CD4-positive, alpha-beta T cell treated with Interleukin-17A for 1 hour (primary cell): ENCODE measurements at places on chromosomes 2 and 18.
A peak's percentile ranks its signal among the peaks of the same experiment; 100 is the strongest.

- DNase-seq, result no peak
Measured at GRCh38 chr2:180655842-180656454, 324.5 kb upstream of the UBE2E3 start.

DNA sequence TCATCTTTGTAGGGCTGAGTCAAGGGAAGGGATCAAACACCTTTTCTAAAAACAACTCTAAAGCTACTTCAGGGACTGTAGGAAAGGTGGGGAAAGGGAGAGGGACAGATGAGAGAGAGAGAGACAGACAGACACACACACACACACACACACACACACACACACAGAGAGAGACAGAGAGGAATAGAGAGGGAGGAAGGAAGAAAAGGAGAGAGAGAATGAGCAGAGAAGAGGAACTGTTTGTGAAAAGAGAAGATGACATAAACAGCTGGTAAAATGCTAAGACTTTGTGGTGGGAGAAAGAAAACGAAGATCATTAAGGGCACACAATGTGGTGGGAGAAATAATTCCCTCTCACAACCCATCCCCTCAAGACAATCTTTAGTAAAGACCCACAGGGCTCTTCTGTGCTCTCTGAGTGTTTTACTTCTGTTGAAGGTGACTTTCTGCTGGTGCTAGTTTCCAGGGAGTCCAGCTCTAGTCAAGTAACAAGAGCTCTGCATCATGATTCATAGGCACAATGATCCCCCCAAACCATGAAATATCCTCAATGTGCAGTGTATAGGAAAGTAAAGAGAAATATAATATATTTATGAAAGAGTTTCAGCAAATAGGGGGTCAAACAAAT, 77.2 kb upstream of the STK17B start:
- no peak for DNase-seq

GRCh38 chr2:206354129-206354528, 79.7 kb downstream of the ZDBF2 start:
- DNase-seq, result no peak

DNA sequence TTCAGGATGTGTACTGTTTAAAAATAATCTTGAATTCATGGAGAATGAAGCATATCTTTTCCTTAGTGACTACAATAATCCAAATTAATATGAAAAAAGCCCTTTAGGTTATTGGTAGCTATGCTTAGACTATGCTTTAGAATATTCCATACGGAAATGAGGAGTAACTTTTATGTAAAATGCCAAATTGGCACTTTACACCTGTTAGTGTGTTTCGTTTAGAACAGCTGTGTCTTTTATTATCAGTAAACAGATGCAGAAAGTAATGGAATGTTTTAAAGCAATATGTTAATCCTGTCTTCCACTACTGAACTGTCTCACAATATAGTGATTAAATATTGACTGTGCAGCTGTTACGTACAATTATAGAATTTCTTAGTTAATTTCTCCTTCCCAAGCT, 129.6 kb downstream of the PMS1 start:
- no peak for DNase-seq

DNA sequence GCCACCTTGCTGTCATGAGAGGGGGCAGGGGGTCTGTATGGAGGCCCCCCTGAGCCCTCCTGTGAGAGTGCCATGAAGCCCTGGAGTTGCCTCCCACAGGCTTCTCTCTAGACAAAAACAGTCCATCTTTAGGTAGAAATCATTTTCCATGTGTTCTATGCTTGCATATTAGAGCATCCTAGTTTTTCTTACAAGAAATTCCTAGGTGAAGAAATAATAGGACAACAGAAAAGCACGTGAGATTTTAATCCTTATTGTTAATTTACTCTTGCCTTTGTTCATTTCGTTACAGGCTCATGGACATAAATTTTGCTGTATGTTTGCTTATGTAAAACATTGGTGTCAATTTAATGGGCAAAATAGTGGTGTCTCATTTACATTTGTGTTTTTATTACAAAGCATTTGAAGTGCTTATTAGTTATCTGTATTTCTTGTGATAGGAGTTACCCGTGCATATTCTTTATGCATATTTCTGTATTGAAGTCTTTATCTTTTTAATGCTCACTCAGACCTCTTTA, 336.9 kb upstream of the RAB6C start:
- no peak for DNase-seq

GRCh38 chr2:24272907-24273306, 87.4 kb downstream of the ITSN2 start:
- no peak for DNase-seq

DNA sequence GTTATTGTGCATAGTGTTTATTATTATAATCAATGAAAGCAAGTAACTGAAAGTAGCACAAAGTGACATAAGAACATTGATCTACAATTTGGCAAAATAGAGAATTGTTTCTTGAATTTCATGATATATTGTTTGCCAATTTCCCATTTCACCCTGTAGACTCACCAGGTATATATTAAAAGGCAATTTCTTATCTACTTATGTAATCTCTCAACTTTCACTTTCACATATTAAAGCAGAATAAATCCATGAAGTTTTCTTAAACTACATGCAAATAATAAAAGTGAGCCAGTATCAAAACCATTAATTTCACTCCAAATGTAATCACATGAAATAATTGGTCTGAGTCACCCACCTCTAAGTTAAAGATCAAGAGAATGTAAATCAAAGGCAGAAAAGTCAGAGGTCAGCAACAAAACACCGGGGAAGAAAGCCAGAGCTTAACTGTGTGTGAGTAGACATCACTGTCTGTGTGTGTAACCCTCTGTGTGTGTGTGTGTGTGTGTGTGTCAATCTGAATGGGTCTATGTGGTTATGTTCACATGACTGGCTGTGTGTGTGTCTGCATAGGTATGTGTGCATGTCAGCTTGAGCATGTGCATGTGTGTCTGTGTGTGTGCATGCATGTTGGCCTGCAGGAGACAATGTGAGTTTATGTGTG, 44.1 kb downstream of the ZNF385B start:
- no peak for DNase-seq

GRCh38 chr2:27262379-27263286, at the start of gene SLC30A3:
Gene SLC30A3 (minus strand): TSS chr2:27263047. CDS start chr2:27262906, 141 bp downstream.
- peak; percentile 75 for DNase-seq

- DNase-seq, result no peak
Measured at GRCh38 chr2:24543252-24543651, 52.2 kb downstream of the NCOA1 start.

- no peak for DNase-seq
Measured at GRCh38 chr2:96213379-96213778, 4.8 kb upstream of the STARD7 start.

- no peak for DNase-seq
Measured at GRCh38 chr2:213496226-213496625, 212.0 kb downstream of the SPAG16 start.

GRCh38 chr2:199495147-199495546, 37.4 kb upstream of the SATB2 start:
- no peak for DNase-seq

DNA sequence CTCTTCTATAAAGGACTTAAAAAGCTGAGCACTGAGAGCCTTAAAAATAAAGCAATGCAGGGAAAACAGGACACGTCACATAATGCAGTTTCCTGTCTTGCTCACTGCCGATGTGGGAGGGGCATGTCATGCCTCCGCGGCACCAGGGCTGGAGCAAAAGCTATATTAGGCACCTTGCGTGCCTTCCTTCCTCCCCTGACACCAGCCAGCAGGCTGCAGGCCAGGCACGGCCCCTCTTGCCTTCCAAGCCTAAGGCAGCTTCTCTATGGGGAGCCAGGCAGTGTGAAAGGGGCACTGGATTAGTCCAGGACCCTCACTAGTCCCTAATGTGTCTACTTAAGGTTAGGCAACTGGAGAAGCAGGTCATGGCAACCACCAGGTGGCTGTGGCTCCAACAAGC, 26.3 kb downstream of the MRPL35 start:
- peak; percentile 46 for DNase-seq

- no peak for DNase-seq
Measured at GRCh38 chr2:26845021-26845420, 2.9 kb upstream of the DPYSL5 start.

DNA sequence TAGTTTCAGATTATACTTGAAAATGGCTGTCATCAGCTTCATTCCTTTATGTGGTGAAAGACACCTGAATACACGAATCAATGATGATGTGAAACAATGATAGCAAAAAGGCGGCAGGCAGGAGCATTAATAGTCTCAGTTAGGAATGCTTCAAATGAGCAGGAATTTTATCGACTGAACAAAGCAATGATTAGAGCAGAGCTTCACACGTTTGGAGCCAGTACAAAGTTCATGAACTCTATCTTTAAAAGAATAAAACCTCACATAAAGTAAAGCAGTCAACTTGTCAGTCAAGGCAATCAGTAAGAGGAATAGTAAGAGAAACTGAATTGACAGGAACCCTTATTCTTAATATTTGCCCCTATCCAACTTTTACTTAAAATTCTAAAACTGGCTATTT, 78.4 kb upstream of the SERTAD2 start:
- DNase-seq, result no peak

DNA sequence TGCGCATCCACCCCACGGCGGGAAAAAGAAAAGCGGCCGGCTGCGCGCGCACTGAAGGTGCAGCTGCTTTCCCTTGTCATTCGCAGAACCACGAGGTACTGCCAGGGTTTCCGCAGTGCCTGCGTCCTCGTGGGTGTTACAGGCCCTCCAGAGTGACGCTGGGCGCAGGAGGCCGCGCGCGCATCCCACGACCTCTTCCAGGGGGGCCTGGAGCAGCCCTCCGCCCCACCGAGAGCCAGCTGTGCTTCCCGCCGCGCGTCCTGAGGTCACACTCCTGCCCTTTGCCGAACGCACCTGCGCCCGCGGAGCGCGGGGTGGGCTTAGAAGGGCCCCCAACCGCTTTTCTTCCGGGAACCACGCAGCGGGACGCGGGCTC, 378 bp upstream of the IAH1 start:
- peak; percentile 76 for DNase-seq

DNA sequence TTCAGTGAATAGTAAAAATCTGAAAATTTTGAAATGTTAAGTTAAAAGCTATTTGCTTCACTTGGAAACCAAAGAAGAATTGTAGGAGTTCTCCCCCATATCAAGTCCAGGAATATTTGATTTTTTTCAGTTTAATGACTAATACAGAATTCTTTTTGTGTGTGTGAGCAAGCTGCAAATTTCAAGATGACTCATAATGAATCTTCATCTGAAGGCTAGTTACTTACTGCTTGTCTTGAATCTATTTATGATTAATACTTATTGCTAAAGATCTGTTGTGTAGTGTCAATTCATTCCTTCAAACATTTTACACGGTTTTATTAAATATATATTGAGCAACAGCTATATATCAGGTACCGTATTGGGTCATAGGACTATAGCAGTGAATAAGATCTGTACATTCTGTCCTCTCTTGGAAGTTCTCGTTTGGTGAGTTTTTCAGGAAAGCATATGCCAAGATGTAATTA, 47.8 kb upstream of the CAVIN2 start:
- DNase-seq, result no peak

- no peak for DNase-seq
Measured at GRCh38 chr2:120308038-120308910, 37.7 kb upstream of the INHBB start.

DNA sequence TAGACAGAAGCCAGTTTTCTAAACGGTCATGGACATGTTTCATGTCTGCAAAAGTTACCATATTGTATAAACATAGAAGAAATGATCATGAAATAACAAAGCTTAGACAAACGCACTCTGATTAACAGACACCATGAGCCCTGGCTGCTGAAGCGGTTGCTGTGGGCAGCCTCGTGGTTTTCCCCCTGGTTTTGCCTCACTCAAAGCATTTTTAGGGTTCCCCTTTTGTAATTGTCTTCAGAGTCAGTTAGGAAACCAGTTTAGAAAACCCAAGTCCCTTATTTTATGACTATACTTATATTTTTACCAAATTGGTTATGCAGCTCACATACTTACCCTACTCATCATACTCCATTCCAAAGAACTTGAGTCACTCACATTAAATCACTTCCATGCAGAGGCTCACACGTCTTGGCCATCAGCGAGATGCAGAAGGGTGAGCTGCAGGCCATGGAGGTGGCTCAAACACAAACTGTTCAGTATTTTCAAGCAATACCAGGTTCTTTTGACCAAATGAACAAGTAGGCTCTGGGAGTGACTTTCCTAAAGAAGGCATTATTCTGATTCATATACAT, 105.6 kb upstream of the SALL3 start:
- DNase-seq, result no peak

DNA sequence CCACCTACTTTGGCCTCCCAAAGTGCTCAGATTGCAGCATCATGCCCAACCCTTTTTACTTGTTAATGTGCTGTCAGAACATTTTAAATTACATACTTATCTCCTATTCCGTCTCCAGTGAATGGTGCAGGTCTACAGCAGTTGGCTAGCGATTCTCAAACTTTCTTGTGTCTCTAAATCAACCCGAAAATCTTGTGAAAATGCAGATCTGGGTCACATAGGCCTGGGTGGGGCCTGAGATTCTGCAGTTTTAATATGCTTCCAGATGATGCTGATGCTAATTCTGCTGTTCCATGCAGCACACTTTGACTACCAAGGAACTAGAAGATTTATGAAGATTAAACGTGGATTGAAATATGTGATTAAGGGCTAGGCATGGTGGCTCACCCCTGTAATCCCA, 14.8 kb upstream of the ACSL3 start:
- no peak for DNase-seq

DNA sequence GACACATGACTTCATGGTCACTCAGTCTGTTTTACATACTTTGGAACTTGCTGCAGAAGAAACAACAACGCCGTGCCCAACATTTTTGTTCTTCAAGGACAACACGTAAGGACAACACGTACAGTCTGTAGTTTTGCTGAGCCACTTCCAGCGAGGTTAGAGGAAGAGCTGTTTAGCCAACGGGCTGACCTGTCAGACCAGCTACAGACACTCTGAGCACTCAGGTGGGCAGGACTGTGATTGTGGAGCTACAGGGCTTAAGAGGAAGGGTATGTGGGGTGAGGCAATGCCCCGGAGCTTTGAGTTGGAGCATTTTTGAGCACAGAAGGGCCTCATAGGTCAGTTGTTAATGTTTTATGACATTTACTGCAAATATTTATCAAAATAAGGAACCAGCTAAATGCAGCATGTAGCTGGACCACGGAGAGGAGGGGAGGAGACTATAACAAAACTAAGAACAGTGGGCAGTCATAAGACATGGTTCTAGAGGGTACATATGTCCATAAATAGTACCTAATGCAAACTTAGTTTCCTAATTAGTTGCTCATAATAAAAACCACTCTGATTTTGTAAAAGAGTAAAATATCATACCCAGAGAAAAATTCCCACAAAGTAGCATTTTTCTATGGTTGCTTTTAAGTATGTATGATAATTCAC, 26.3 kb upstream of the NPC1 start:
- DNase-seq, result no peak
